Gastrocnemius medialis (tissue), 4 donors: ENCODE measurements at places on chromosomes 7 and 10.

DNA sequence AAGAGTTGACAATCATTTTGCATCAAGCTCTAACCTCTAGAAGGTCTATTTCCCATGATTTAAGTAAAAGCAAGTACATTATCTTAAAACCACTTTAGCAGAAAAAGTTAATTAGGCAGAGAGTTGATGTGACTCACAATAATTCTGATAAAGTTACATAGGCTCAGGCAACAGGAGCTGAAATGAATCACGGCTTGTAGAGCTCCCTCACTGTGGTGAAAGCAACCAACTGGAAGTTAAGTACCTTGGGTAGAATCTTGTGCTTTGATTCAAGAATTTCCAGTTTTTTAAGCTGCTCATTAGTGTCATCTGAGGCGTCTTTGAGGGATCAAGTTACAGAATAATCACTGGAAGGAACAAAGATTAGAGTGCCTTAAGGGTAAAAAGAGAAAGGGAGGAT is 68.9 kb upstream of the NFE2L3 start:
- H3K27ac ChIP-seq = no peak overlapping the region
- H3K4me3 ChIP-seq = no peak overlapping the region
- DNase-seq = no peak
- no peaks in the 10 kb centered on the region for H3K4me1 ChIP-seq

DNA sequence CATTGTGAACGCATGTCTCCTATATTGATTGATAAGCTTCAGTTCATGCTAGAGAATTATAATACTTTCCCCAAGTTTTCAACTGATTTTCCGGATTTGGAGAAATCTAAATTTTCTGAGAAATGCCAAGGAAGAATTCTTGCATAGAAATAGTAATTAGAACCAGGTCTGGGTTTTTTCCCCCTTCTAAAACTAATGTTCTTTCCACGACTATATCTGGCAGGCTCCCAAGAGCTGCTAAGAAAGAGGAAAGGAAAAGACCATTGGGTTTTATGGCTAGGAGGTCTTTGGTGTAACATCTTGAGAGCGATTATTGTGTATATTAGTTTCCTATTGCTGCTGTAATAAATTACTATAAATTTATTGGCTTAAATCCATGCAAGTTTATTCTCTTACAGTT is 71.8 kb upstream of the CACNB2 start:
- DNase-seq = no peak
- no peak overlapping the region for H3K27ac ChIP-seq
- H3K4me3 ChIP-seq = no peak overlapping the region

DNA sequence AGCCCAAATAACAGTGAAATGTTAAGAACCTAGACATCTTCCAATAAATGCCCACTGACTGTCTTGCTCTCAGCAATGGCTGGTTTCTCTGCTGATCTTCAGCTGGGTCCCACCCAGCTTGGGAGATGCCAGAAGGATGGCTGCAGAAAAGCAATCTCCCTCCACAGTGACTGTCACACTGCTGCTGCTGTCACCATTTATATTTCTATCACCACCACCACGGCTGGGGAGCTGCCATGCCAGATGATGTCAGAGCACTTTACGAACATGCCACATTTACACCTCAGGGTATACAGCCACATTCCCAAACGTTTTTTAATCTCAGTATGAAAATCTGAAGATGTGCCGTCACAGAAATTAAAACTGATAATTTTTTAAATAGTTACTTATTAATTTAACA is 29.8 kb upstream of the FRMD4A start:
- H3K27me3 ChIP-seq = no peaks in the 10 kb centered on the region
- H3K36me3 ChIP-seq = no peaks in the 10 kb centered on the region
- H3K4me3 ChIP-seq = no peak overlapping the region
- DNase-seq = no peak
- no peak overlapping the region for H3K27ac ChIP-seq

DNA sequence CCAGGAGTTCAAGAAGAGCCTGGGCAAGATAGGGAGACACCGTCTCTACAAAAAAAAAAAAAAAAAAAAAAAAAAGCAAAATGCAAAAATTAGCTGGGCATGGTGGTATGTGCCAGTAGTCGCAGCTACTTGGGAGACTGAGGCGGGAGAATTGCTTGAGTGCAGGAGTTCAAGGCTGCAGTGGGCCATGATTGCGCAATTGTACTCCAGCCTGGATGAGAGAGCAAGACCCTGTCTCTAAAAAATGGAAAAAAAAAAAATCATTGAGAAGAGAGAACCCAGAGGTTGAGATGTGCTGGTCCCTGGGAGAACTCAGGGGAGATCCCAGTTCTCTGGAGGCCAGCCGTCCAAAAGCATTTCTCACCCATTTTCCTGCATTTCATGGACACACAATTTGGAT is 95.2 kb downstream of the GALNT17 start:
- no peak overlapping the region for H3K4me3 ChIP-seq
- H3K4me1 ChIP-seq = no peaks in the 10 kb centered on the region
- DNase-seq = no peak
- H3K36me3 ChIP-seq = no peaks in the 10 kb centered on the region

GRCh38 chr10:122279725-122280141 is 8.6 kb downstream of the BTBD16 start:
- no peak for DNase-seq
- no peaks in the 10 kb centered on the region for H3K27me3 ChIP-seq
- H3K27ac ChIP-seq = no peak overlapping the region
- no peak overlapping the region for H3K4me3 ChIP-seq
- H3K4me1 ChIP-seq = peaks cover 4% of the 10 kb centered on the region
- peaks cover 7% of the 10 kb centered on the region for H3K36me3 ChIP-seq

DNA sequence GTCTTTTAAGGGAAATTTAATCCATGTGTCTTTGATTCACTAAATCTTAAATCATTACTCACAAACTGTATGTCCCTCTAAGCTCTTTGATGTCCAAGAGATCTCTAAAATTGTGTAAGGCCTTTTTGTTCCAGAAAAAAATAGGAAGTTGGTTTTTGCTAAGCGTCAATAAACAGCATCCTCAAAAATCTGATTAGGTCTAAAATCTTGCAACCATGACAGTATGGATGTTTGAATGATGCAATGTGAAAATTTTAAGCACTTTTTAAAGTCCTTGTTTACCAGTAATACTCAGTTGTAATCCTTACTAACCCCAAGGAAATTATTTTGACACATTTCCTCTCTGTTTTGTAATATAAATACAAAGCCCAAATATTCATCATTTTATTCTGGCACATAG is 6.8 kb downstream of the MET start:
- H3K4me1 ChIP-seq = peaks cover 37% of the 10 kb centered on the region
- no peak overlapping the region for H3K27ac ChIP-seq
- H3K36me3 ChIP-seq = no peaks in the 10 kb centered on the region
- H3K27me3 ChIP-seq = no peaks in the 10 kb centered on the region
- H3K4me3 ChIP-seq = no peak overlapping the region
- no peak for DNase-seq

GRCh38 chr10:78450239-78450638 is 416.6 kb downstream of the RPS24 start:
- no peak overlapping the region for H3K27ac ChIP-seq
- peaks cover 7% of the 10 kb centered on the region for H3K4me1 ChIP-seq
- DNase-seq = no peak
- H3K4me3 ChIP-seq = no peak overlapping the region
- no peaks in the 10 kb centered on the region for H3K27me3 ChIP-seq
- H3K36me3 ChIP-seq = no peaks in the 10 kb centered on the region

DNA sequence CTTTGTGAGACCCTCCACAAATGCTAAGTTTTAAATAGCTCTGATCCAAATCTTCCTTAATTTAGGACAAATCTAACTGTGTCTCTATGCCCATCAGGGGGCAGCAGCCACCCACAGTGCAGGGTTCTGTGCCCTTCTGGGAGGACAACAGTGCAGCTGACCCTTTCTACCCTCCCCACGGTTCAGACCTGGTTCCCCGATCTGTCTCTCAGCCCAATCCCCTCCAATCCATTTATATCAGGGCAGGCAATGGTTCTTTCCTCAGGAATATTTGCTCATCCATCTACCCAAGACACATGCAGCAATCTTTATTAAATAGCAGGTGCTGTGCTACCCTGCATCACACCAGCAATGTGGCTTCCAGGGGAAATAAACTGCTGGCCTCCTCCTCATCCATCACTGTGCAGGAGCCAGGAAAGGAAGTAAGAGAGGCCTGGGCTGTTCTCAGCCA is 4.0 kb upstream of the RBM28 start:
- DNase-seq = no peak
- H3K27ac ChIP-seq = no peak overlapping the region
- H3K4me3 ChIP-seq = no peak overlapping the region
- no peaks in the 10 kb centered on the region for H3K27me3 ChIP-seq
- H3K36me3 ChIP-seq = no peaks in the 10 kb centered on the region

GRCh38 chr10:7611909-7612308 is 54.9 kb downstream of the ITIH5 start:
- no peaks in the 10 kb centered on the region for H3K27me3 ChIP-seq
- no peak overlapping the region for H3K27ac ChIP-seq
- DNase-seq = no peak
- H3K4me3 ChIP-seq = no peak overlapping the region
- H3K4me1 ChIP-seq = peaks cover 9% of the 10 kb centered on the region
- no peaks in the 10 kb centered on the region for H3K36me3 ChIP-seq

GRCh38 chr10:14010101-14010558 is 320.6 kb downstream of the FRMD4A start:
- no peaks in the 10 kb centered on the region for H3K36me3 ChIP-seq
- H3K4me1 ChIP-seq = peaks cover 14% of the 10 kb centered on the region
- H3K4me3 ChIP-seq = peak overlapping the region; percentile 50
- peak overlapping the region; percentile 37 for H3K27ac ChIP-seq
- DNase-seq = no peak

GRCh38 chr7:26046150-26046549 is 105.8 kb upstream of the NFE2L3 start:
- no peak overlapping the region for H3K4me3 ChIP-seq
- no peaks in the 10 kb centered on the region for H3K36me3 ChIP-seq
- no peaks in the 10 kb centered on the region for H3K4me1 ChIP-seq
- H3K27me3 ChIP-seq = no peaks in the 10 kb centered on the region
- DNase-seq = no peak

- peak overlapping the region; percentile 96 for H3K27ac ChIP-seq
- H3K36me3 ChIP-seq = no peaks in the 10 kb centered on the region
- H3K4me1 ChIP-seq = peaks cover 65% of the 10 kb centered on the region
These were observed 72.8 kb downstream of the RHOBTB1 start for GRCh38 chr10:60871215-60871614.

DNA sequence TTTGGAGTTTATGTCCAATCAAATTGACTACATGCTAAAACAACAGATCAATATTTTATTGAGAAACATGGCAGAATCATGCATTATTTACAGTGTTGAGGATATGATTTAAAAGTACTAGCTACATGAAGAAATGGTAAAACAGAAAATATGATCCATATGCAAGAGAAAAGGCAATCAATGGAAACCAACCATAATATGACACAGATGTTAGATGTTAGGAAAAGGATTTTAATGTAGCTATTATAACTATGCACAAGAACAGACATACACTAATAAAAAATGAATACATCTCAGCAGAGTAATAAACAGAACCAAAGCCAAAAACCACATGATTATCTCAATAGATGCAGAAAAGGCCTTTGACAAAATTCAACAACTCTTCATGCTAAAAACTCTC is 166.2 kb upstream of the CACNA2D1 start:
- H3K36me3 ChIP-seq = no peaks in the 10 kb centered on the region
- no peak for DNase-seq
- H3K4me1 ChIP-seq = no peaks in the 10 kb centered on the region
- no peak overlapping the region for H3K4me3 ChIP-seq

DNA sequence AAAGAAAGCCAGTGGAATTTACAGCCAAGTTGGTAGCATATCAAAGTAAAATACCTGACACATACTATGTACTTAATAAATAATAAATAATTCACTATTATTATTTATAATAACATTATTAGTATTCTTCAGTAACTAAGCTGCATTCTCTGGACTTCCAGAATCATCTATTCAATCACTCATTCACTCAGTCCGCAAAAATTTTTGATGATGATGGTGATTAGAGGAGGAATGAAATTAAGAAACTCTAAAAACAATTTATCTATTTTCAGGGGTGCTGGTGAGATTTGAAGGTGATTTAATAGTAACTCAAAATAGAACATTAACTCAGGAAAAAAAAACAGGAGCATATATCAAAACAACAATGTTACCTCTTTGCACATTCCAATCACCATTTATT is 3.2 kb upstream of the LIPN start:
- no peak overlapping the region for H3K4me3 ChIP-seq
- no peak overlapping the region for H3K27ac ChIP-seq
- no peaks in the 10 kb centered on the region for H3K36me3 ChIP-seq
